ENCODE measurements at places on chromosomes 3 and 15.

DNA sequence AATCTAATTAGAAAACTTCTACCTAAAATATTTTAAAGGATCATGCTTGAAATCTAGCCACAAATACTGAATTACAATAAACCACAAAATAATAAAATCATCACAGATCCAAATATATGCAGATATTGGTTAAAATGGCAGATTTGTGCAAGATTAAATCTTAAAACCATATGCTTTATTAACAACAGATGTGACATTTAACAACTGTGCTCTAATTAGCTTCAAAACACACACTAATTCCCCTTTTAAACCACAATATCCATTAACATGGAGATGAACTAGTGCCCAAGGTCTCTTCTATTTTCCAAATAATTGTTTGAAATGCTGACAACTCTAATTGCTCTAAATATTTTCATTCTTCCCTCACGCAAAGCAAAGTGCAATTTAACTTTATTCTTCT lies 1530.3 kb downstream of the SI start:
- H3K4me3 ChIP-seq, result no peak overlapping the region
- H3K27me3 ChIP-seq, result no peaks in the 10 kb centered on the region
- no peaks in the 10 kb centered on the region for H3K36me3 ChIP-seq
- H3K27ac ChIP-seq, result no peak overlapping the region
- no peaks in the 10 kb centered on the region for H3K4me1 ChIP-seq

DNA sequence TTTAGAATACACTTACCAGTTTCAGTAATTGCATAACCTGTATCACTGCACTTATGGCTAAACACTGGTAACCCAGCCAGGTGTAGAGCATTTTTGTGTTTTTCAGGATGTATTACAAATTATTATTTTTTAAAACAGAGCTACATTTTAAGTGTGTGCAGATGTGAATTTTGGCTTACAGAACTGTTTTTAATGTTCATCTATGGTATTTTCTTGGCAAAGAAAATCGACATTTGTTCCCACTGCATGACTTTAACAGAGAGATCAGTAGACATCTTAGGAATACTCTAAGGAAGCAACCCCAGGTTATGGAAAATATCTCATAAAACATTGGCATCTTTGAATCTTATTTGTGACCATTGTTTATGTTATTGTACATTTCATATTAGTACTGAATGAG lies 73.3 kb downstream of the ATP13A4 start:
- no peak overlapping the region for H3K27ac ChIP-seq
- H3K4me3 ChIP-seq, result no peak overlapping the region
- H3K36me3 ChIP-seq, result no peaks in the 10 kb centered on the region
- no peaks in the 10 kb centered on the region for H3K27me3 ChIP-seq

- no peaks in the 10 kb centered on the region for H3K4me1 ChIP-seq
- no peak for DNase-seq
- H3K27me3 ChIP-seq, result no peaks in the 10 kb centered on the region
- no peak overlapping the region for H3K27ac ChIP-seq
- no peaks in the 10 kb centered on the region for H3K36me3 ChIP-seq
Measured at GRCh38 chr3:196531418-196531817, 16.3 kb upstream of the SMCO1 start.

- peaks cover 20% of the 10 kb centered on the region for H3K4me1 ChIP-seq
- peaks cover 6% of the 10 kb centered on the region for H3K36me3 ChIP-seq
- no peaks in the 10 kb centered on the region for H3K27me3 ChIP-seq
Measured at GRCh38 chr3:126473292-126474168, 2.2 kb downstream of the ZXDC start.

GRCh38 chr15:37031198-37031597 lies 69.2 kb downstream of the MEIS2 start:
- H3K27ac ChIP-seq, result no peak overlapping the region
- no peaks in the 10 kb centered on the region for H3K36me3 ChIP-seq
- no peak for DNase-seq
- peaks cover 3% of the 10 kb centered on the region for H3K27me3 ChIP-seq
- no peaks in the 10 kb centered on the region for H3K4me1 ChIP-seq

GRCh38 chr15:79027532-79028410 lies 62.8 kb downstream of the RASGRF1 start:
- H3K4me1 ChIP-seq, result no peaks in the 10 kb centered on the region
- no peak overlapping the region for H3K4me3 ChIP-seq
- H3K27me3 ChIP-seq, result peaks cover 40% of the 10 kb centered on the region
- H3K27ac ChIP-seq, result no peak overlapping the region
- no peak for DNase-seq

DNA sequence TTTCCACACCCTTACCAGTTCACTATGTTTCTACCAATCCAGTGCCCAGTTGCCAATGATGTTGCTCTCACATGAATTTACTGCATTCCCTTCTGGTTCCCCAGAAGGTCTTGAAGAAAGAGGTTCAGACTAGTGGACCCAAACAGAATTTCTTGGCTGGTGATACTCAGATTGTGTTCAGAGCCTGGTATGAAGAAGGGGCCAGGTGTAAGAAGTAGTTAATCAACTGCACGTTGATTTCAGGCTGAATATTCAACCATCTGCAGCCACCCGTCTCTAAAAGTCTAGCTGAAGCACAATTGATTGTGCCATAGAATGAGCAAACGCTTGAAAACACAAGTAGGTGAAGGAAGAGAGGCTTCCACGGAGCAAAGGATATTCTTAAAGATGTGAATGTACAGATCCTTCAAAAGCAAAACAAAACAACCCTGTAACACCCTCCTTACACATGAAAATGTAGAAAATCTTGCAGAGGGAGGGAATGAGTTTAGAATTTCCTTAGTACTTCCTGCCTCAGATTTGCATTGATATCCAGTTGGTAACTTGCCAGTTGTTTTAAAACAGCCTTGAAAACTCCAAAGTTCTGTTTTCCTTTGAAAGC lies 4.7 kb downstream of the RBMS3 start:
- peaks cover 3% of the 10 kb centered on the region for H3K4me1 ChIP-seq
- no peak for DNase-seq

- H3K4me1 ChIP-seq, result peaks cover 17% of the 10 kb centered on the region
- H3K27me3 ChIP-seq, result no peaks in the 10 kb centered on the region
- DNase-seq, result no peak
- peak overlapping the region; percentile 78 for H3K27ac ChIP-seq
Measured at GRCh38 chr3:107524326-107524840, 1.6 kb downstream of the BBX start.

GRCh38 chr15:99492716-99493115 lies 73.1 kb upstream of the MEF2A start:
- no peaks in the 10 kb centered on the region for H3K36me3 ChIP-seq
- peaks cover 14% of the 10 kb centered on the region for H3K4me1 ChIP-seq
- H3K27ac ChIP-seq, result no peak overlapping the region
- peaks cover 11% of the 10 kb centered on the region for H3K27me3 ChIP-seq
- no peak for DNase-seq
